Regular cardiac myocyte (primary cell): ENCODE measurements at places on chromosomes 4 and X. TPM values are rescaled to one million over a fixed set of nuclear protein-coding genes. Genes with fewer than 3 reads are reported as not detected.

MAOA gene
- total RNA-seq: 4.6 and 11.0 TPM in 2 replicates

CXorf49B gene
- not detected in 2 replicates for total RNA-seq

S100P gene
- total RNA-seq: not detected in 2 replicates

GRIPAP1 gene
- total RNA-seq: 23.1 and 28.2 TPM in 2 replicates

HPGDS gene
- 0.28 TPM in 1 of 2 replicates, not detected in the other for total RNA-seq

PAK3 gene
- total RNA-seq: 1.7 and 4.0 TPM in 2 replicates

GPR173 gene
- total RNA-seq: 2.0 and 2.1 TPM in 2 replicates

HTN3 gene
- not detected in 2 replicates for total RNA-seq

PTTG2 gene
- 0.19 TPM in 1 of 2 replicates, not detected in the other for total RNA-seq

DDX60 gene
- total RNA-seq: 13.2 and 26.2 TPM in 2 replicates

C4orf50 gene
- total RNA-seq: under 0.01 TPM in 1 of 2 replicates, not detected in the other

PRDM8 gene
- 5.4 and 8.8 TPM in 2 replicates for total RNA-seq

MTNR1A gene
- not detected in 2 replicates for total RNA-seq

KLHL4 gene
- total RNA-seq: 4.4 and 5.4 TPM in 2 replicates

AWAT2 gene
- under 0.01 TPM in 1 of 2 replicates, not detected in the other for total RNA-seq

CD40LG gene
- total RNA-seq: not detected in 2 replicates

SFRP2 gene
- total RNA-seq: not detected in 2 replicates

CDX4 gene
- not detected in 2 replicates for total RNA-seq

CDS1 gene
- under 0.01 and 0.28 TPM in 2 replicates for total RNA-seq

CXCL5 gene
- 2.7 and 7.6 TPM in 2 replicates for total RNA-seq
